ENCODE measurements at places on chromosomes 1 and 21.
A peak's percentile ranks its signal among the peaks of the same experiment; 100 is the strongest.

- DNase-seq, result no peak
These were observed 155.8 kb upstream of the KAZN start for GRCh38 chr1:14442669-14443068.

GRCh38 chr1:59738591-59739015 lies 76.1 kb upstream of the HOOK1 start:
- DNase-seq, result no peak

DNA sequence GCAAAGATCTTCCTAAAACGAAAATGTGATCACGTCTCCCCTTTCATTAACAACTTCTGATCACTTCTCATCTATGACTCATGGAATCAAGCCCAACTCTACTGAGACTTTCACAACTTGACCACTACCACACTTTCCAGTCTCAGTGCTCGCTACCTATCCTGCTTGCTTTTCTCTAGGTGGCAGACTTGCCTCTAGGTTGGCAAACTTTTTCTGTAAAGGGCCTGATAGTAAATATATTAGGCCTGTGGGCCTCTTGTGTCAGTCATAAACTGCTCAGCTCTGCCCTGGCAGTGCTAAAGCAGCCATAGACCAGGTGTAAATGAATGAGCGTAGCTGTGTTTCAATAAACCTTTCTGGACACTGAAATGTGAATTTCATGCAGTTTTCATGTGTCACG lies 21.5 kb upstream of the HMGB4 start:
- no peak for DNase-seq

- no peak for DNase-seq
These were observed 232.3 kb downstream of the GRIK3 start for GRCh38 chr1:36802018-36802417.

- DNase-seq, result no peak
These were observed 6.8 kb upstream of the MTARC2 start for GRCh38 chr1:220741349-220741748.

GRCh38 chr1:75838079-75838478 lies 41.4 kb downstream of the MSH4 start:
- no peak for DNase-seq

DNA sequence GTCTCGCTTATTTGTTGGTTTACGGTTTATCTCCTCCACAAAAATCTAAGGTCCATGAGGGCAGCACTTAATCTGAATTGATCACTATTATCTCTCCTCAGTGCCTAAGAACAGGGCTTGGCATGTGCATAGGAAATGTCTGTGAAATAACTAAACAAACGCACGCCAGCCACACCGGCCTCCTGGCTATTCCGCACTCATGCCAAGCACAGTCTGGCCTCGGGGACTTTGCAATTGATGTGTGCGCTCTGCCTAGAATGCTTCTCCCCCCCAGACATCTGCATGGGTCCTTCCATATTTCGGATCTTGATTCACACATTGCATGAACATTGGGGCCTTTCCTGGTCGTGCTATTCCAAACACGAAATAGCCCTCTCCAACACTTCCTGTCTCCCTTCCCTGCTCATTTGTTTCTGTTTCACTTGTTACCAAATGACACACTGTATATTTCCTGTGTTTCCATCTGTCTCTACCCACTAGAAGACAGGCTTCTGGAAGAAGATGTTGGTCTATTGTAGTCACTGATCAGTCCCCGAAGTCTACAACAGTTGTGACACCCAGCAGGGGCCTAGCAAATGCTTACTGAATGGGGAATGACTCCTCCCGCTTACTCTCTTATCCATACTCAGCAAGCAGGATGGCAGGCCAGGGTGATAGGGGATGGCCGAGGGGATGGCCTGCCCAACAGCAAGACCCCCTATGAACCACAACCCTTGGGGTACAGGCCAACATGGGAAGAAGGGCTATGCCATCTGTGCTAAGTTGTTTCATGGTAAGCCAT lies 93.9 kb downstream of the GLIS1 start:
- no peak for DNase-seq

- DNase-seq, result no peak
These were observed 111.4 kb upstream of the ZNF644 start for GRCh38 chr1:91133248-91133647.

DNA sequence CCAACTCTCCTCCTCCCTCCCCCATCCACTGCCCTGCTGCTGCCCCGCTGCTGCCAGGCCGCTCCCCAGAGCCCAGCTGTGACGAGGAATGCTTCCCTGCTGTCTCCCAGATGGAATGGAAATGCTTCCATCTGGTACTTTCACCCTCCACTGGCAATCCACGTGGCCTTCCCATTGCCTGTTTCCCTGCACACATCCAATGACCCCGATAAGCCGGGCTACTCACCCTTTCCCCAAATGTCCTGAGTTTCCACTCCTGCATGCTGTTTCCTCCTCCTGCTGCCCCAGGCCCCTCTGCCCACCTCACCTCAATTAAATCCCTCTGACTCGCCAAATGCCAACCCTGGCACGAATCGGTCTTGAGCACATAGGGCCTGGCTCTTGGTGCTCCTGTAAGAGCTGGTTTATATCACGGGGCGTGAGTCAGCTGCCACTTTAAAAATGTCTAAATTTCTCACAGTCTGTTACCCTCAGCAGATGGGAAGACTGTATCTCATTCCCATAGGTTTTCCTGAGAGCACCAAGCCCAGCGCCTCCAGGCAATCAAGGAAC lies 36.4 kb downstream of the MRAP start:
- no peak for DNase-seq

- no peak for DNase-seq
These were observed 45.2 kb upstream of the ST6GALNAC3 start for GRCh38 chr1:76029331-76029730.

GRCh38 chr1:212451416-212452322 lies 18.9 kb downstream of the NENF start:
- DNase-seq, result no peak

- no peak for DNase-seq
These were observed 40.8 kb upstream of the GPR157 start for GRCh38 chr1:9169601-9170137.

DNA sequence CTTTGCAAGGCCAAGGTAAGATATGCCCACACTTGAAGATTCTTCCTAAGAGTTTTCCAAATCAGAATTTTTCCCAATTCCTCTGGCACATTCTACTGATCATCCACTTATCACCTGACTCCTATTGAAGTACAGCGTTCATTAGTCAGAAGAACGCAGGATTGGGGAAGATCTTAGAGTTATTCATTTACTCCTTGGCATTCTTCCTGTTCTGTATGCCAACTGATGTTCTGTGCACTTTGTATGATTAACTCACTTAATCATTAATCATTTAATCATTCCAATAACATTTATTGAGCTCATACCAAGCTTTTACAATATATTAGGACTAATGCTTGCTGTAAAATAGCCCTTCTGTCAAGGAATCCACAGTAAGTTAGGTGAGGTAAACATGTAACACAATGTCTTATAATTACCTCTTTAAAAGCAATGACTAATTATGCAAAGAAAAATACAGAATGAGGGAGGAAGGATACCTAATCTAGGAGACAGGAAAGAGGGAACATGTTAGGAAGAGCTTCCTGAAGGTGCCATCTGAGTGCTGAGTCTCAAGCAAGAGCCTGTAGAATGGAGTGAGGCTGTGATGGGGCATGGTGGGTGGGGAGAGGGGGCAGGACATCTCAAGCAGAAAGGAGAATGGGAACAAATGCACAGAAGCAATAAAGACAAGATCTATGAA lies 71.1 kb upstream of the DPT start:
- no peak for DNase-seq

- no peak for DNase-seq
These were observed 43.0 kb downstream of the ACOT7 start for GRCh38 chr1:6350416-6351088.

DNA sequence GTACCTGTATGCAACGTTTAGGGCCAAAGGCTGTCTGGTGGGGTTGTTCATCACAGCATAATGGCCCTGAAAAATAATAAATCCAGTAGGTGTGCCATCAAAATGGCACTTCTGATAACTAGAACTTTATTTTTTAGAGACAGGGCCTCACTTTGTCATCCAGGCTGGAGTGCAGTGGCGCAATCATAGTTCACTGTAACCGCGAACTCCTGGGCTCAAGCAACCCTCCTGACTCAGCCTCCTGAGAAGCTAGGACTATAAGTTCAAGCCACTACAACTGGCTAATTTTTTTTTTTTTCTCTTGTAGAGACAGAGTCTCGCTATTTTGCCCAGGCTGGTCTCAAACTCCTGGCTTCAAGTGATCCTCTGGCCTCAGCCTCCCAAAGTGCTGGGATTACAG lies 4.7 kb downstream of the SNAPIN start:
- no peak for DNase-seq

GRCh38 chr1:167438171-167439138 lies 79.9 kb downstream of the CD247 start:
- no peak for DNase-seq

GRCh38 chr1:230948301-230948700 lies 30.4 kb downstream of the TTC13 start:
- no peak for DNase-seq

- DNase-seq, result no peak
These were observed 52.2 kb downstream of the GREM2 start for GRCh38 chr1:240559781-240560180.

DNA sequence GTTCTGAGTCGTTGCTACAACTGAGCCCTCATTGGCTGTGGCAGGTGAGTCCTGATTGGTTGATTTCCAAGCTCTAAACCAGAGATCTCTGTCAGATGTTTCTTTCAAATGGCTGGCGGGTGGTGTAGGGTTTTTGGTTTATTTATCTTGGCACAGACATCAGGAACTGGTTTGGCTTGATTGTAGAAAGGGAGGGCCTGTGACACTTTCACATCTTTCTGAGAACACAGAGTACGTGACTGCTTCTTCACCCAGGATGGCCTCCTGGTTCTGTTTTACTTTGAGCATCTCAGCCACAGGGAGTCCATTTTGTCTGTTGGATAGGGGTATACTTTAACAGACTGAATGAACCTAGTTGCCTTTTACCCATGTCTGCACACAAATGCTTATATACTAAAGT lies 89.4 kb upstream of the GPR52 start:
- no peak for DNase-seq

DNA sequence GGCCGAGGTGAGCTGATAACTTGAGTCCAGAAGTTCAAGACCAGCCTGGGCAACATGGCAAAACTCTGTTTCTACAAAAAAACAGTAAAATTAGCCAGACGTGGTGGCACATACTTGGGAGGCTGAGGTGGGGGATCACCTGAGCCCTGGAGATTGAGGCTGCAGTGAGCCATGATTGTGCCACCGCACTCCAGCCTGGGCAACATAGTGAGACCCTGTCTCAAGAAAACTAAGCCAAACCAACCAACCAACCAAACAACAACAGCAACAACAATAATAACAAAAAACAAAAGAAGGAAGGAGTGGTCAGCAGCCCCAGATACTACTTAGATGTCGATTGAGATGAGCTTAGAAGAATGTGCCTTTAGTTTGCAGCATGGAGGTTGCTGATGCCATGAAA lies 47.7 kb downstream of the CENPF start:
- no peak for DNase-seq

- DNase-seq, result no peak
These were observed 15.8 kb downstream of the STIL start for GRCh38 chr1:47298025-47298699.

DNA sequence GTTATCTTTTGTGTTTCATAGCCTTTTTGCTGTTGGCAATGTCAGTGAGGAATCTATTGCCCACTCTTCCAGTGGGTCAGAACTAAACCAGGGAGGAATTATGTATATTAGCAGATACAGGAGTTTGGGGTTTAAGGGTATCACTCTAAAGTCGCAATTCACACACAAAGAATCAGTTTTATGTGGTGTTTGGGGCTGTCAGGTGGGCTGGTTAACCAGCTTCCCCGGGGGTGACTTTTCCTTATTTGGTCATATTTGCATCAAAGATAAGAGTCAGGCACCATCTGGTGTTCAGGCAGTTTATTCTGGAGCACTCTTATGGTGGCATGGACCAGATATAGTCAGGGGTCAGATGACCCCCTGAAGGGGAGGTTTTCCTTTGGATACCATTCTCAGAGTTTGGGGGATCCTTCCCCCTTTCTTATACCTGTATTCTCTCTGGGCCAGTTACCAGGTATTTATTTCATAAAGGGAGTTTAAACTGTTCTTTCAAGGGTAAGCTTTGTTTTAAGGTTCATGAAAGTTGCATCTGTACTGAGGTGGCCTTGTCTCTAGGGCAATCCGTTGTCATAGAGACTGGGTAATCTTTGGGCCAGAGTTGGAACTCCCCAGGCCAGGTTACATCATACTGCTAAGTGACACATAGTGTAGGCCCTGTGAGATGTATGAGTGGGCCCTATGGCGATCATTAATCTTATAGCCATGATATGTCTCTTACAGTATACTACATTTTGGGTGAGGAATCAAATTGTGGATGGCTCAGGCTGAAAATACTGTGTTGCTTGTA lies 148.2 kb downstream of the RWDD3 start:
- no peak for DNase-seq

- peak; percentile 57 for DNase-seq
These were observed 57.2 kb downstream of the AGPAT3 start for GRCh38 chr21:43921979-43922945.

DNA sequence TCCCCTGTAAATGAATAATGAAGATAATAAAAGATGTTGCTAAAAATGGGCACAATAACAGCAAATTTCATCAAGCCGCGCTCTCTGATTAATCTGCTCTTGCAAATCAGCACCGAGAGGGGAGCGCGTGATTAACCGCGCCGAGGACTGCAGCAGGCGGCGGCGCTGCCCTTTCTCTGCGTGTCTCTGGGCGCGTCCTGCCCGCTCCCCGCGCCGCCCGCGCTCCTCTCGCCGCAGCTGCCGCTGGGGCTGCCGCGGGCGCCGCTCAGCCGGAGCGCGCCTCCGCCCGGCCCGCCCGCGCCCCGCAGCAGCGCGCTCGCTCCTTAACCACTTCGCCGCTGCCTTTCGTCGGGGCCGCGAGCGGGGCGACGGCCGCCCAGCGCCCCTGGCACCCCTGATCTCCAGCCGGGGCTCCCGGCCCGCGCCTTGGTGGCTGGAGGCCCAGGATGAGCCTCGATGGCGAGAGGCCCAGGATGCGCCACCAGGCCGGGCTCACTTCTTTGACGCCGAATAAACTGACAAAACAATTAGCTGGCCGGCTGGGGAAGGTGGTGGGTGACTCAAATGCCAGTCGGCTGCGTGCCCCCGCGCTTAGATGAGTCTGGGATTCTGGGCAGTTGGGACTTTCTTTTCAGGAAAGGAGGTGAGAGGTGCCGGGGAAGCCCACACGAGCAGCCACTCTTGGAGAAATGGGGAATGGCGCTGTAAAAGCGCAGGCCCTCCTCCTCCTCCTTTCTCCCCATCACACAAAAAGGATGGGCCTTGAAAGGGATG lies 221.4 kb upstream of the PKN2 start:
- DNase-seq, result no peak

- DNase-seq, result no peak
These were observed 7.0 kb downstream of the TAS1R2 start for GRCh38 chr1:18852501-18852900.

- no peak for DNase-seq
These were observed 4.3 kb downstream of the RUSC1 start for GRCh38 chr1:155324717-155325602.

DNA sequence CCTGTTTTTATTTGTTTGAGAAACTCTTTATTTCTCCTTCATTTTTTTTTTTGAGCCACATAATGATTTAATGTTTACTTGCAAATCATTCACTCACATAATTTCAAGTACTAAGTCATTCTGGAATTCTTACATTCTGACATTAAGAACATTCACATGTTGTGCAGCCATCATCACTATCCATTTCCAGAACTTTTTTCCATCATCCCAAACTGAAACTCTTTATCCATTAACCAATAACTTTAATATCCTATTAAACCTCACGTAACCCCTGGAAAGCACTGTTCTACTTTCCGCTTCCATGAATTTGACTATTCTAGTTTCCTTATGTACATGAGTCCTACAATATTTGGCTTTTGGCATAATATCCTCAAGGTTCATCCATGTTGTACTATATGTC lies 52.5 kb upstream of the TEKT2 start:
- no peak for DNase-seq

GRCh38 chr1:119228335-119229080 lies 88.1 kb upstream of the WARS2 start:
- DNase-seq, result no peak
